ENCODE measurements at places on chromosomes 2 and 18.

DNA sequence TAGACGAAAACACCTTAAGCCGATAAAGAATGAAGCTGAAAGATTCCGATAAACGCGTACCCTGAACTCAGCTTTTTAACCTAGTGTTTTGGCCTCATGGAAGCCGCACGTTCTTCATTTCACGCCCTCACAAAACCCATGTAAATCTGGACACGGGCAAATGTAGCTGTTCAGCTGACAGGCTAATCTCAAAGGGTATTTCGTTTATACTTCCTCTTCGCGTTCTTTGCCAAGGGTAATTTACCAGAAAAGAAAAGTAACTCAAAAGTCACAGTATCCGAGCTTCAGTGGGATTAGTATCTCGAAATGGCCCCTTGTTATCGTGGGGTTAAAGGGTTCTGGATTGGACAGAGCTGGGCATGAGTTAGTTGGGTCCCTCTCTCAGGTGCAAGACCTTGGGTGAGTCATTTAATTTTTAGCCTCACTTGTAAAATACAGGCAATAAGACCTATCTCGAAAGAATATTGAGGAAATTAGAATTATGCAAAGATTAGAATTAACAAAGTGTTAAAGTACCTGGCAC is 22.0 kb upstream of the STPG4 start:
- no peak for DNase-seq

DNA sequence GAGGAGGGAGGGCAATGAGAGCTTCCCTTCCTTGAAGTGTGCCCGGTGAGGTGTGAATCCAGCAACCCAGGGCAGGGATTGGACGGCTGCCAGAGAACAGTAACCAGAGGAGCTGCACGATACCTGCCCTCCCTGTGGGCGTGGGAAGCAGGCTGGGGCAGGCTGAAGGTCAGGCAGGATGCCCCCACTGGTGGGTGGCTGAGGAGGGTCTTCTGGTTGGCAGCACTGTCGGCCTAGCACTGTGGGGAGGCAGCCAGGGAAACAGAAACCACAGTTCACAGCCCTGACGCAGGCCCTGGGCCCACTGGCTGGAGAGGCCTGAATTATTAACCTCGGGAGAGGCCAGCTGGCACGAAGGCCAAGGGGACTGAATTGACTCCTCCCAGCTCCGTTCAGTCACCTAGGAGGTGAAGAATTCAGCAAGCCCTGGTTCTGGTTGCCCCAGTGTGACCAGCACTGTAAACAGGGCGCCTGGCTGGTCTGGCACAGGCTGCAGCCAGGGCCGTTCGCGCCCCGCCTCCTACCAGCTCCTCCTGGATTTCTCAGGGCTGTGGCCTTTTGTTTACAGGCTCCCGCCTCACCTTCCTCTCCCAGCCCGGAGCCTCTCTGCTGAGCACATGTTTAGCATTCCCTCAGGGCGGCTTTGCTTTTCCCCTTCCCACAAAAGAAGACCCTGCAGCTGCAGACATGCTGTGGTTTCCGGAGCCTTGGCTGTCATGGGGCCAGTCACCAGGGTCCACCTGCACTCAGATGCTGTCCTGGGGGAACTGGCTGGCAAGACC is 97.8 kb downstream of the B3GNT2 start:
- no peak for DNase-seq

- DNase-seq, result no peak
These were observed 1202.8 kb upstream of the ACVR2A start for GRCh38 chr2:146642066-146642465.

DNA sequence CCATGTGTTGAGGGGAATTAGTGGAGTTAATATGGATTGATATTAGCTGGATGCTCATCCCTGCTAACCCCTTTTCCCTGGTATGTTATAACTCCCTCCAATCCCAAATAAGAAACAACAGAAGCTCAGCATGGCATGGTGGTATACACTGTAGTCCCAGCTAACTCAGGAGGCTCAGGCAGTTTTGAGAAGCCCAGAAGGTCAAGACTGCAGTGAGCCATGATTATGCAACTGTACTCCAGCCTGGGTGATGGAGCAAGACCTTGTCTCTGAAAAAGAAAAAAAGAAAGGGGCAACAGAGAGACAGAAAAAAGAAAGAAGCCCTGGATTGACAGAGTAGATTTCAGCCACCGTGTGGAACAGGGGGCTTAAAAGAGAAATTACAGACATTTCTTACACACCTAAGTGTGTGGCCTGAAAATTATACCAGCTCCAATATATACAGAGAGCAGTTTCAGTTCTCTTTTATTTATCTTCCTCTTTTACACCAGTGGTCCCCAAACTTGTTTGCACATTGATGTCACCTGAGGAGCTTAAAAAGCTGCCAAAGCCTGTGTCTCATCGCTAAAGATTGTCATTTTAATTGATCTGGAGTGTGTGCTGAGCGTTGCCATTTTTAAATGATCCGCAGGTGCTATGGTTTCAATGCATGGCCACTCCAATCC is 203.6 kb downstream of the UBE2E3 start:
- DNase-seq, result no peak

DNA sequence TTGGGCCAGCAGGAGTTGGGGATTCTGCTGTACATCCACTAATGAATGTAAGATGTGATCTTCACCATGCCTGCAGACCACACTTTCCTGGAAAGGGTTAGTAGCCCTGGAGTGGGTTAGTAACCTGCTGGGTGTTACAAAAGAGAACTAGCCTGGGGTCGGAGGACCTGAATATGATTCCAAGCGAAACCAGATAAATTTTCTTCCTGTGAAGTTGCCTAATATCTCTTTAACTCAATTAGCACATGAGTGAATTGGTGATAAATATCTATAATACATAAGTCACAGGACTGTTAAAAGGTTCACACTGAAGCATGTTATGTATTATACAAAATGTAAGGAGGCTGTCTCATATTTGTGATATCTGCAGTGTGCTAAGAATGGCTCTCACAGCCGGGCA is 291.0 kb downstream of the CNTNAP5 start:
- DNase-seq, result no peak

Data from stimulated activated CD4-positive, alpha-beta T cell treated with anti-CD3 and anti-CD28 coated beads, Interleukin-1b, Interleukin-23, amount 100 ng/mL, for 24 hours (primary cell).